ENCODE measurements at places on chromosomes 16 and 17.

GRCh38 chr16:11254913-11255736 is 879 bp downstream of the SOCS1 start:
- no peak for DNase-seq

DNA sequence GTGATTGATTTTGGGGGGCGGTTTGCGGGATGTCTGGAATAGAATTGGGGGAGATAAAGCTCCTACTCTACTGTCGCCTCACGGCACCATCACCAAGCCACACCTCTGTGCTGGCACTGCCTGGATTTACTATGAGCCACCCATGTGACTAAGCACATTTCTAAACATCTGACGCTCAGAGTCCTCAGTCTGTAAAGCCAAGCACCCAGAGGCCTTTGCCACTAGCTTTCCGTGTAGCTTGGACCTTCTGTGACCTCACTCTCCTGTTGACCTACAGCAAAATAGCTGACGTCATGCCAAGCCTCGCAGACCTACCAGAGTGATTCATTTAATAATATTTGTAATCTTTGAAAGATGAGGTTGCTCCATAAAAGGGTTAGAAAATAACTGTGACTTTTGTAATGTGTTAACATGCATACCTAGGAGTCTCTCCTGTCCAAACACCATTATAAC is 38.5 kb upstream of the MYOCD start:
- DNase-seq = no peak

- no peak for DNase-seq
These were observed 37.5 kb downstream of the MPRIP start for GRCh38 chr17:17079761-17080160.

GRCh38 chr16:54326266-54326662 is 39.7 kb upstream of the IRX3 start:
- DNase-seq = no peak

DNA sequence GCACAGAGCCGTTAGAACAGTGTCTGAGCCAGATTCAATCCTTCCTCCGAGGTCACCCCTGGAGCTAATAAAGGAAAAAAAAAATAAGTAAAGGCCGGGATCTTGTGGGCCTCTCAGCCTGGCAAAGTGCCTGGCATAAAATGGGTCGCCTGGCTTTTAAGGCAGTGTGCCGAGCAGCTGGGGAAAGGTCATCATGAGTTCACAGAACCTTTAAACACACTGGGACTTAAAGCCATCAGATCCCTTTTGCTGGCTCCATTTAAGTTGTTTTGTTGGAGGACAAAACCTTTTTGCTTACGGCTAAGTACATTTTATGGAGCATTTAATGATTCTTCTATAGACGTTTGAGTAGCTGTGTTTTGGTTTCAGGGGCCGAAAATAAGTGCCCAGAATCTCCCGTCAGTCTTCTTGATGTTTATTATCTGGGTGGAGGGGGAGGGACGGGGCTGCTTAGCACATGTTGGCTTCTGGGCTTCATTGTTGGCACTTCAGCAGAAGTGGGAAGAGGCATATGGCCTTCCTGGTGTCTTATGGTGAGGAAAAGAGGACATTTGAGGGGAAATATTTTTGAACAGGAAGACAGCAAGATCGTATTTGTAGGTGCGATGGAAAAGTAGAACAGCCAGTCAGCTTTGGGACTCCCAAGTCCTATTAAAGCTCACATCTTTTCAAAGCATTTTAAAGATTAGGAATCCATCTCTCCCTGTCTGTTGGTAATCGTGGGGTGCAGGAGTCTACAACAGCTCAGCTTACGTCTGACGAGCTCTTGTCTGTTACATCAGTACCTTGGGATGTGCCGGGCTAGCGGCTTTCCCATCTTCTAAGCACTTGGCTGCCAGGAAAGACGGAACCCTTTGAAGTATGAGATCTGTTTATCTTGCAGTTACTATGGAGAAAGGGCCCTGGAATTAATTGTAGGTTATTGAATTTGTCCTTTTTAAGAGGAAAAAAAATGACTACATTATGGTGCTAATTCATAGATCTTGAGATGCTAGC is 31.1 kb downstream of the RBFOX1 start:
- DNase-seq = no peak

- DNase-seq = no peak
These were observed 45.6 kb downstream of the CYB5B start for GRCh38 chr16:69469807-69470561.

DNA sequence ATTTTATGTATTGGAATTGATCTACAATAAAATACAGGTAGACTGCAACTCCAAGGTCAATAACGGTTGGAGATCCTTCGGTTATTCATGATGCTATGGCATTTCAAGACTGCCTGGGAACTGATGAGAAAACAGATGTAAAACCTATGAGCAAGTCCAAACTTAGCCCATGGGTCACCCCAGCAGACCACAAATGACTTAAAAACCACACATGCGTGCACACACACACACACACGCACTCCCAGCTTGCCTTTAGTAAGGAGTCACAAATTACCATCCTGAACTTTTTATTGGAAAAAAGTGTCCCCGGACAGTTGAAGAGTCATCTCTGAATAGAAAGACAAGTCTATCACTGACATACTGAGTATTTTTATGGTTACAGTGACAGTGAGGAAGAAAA is 26.7 kb downstream of the TRIM25 start:
- DNase-seq = no peak

DNA sequence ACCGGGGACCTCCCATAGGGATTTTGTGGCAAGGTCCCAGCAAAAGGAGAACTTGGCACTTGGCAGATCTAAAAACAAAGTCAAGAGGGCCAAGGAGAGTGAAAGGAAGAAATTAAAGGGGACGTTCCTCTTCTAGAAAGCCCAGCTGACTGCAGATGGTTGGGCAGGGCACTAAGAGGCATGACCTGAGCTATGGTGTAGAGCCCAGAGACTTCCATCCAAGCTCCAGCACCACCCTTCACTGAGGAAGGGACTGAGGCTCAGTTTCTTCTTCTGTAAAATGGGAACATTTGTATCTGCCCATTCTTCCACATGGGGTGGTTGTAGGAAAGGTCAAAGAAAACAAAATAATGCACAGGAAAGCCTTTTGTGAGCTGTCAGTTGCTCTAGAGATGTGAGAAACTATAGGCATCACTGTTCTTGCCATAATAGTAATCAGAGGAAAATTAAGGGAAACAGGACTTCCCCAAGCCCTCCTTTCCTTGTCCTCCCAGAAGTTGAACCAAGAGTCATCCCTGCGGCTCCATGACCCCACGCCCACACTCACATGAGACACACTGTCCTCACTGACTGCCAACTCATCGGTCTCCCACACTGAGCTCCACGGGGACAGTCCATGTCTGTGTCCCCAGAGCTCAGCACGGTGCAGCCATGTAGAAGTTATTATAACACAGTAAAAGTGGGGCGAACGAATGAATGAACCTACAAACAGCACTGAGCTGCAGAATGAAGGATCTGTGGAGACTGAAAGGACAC is 10.4 kb downstream of the CD300LF start:
- DNase-seq = no peak

GRCh38 chr17:16926061-16926511 is 45.8 kb downstream of the TNFRSF13B start:
- no peak for DNase-seq

- DNase-seq = no peak
These were observed 158.8 kb downstream of the CHD9 start for GRCh38 chr16:53213542-53213941.

GRCh38 chr16:87608400-87608985 is 6.2 kb downstream of the JPH3 start:
- peak; percentile 67 for DNase-seq

- DNase-seq = no peak
These were observed 418.5 kb upstream of the EEF2KMT start for GRCh38 chr16:5516115-5516514.

- no peak for DNase-seq
These were observed 8.9 kb upstream of the SNAI3 start for GRCh38 chr16:88695218-88695617.

- no peak for DNase-seq
These were observed 25.0 kb upstream of the BCAS3 start for GRCh38 chr17:60652454-60653247.

DNA sequence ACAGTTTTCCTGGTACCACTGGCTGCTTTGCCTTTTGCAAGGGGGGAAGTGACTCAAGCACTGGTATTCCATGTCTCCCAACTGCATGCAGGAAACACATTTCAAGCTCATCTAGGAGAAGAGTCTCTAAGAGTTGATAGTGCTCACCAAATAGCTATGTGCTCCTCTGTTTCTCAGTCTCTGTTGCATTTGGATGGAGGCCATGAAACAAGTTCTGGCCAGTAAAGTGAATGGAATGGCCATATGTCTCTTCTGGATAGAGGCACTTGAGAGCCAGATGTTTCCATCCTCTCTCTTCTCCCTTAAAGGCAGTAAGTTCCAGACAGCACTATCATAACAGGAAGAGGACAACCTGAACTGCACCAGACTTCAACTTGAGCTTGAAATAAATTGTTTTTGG is 60.6 kb downstream of the C16orf82 start:
- no peak for DNase-seq

DNA sequence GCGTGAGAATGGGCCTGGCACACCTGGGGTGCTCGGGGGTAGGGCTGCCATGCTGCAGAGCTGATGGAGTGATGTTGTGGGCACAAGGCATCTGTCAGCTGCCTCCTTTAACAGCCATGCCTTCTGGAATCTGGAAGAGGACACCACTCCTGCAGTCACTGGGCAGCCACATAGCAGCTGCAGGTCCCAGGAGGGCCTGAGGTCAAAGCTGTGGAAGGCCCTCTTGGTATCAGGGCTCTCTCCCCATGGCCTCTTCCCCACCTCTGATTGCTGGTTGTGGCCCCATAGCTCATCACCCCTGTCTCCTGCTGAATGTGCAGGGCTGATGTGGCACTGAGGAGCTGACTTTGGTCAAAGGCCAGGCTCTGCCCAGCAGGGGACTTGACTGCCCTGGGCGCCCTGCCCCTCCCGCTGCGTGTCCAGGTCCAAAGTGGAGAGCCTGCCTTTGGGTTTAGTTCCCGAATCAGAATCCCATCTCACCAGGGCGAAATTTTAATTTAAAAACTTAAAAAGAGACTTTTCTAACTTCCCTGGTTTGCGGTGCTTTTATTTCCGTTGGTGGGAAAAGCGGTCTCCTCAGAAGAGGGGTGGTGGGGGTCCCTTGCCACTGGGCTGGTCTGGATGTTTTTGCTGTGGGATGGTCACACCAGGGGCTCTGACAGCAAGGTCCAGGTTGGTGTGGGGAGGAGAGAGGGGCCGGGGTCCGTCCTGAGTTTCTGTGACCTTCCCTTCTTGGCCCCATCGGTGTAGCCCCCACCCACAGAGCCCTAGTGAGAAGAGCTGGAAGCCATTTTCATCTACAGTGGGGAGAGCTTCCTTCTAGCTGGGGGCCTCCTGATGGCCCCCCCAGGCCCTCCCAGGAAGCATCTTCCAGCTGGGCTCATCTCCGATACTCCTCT is 5.9 kb downstream of the UBALD2 start:
- DNase-seq = no peak

GRCh38 chr17:62093188-62094155 is 28.4 kb upstream of the MED13 start:
- DNase-seq = no peak

DNA sequence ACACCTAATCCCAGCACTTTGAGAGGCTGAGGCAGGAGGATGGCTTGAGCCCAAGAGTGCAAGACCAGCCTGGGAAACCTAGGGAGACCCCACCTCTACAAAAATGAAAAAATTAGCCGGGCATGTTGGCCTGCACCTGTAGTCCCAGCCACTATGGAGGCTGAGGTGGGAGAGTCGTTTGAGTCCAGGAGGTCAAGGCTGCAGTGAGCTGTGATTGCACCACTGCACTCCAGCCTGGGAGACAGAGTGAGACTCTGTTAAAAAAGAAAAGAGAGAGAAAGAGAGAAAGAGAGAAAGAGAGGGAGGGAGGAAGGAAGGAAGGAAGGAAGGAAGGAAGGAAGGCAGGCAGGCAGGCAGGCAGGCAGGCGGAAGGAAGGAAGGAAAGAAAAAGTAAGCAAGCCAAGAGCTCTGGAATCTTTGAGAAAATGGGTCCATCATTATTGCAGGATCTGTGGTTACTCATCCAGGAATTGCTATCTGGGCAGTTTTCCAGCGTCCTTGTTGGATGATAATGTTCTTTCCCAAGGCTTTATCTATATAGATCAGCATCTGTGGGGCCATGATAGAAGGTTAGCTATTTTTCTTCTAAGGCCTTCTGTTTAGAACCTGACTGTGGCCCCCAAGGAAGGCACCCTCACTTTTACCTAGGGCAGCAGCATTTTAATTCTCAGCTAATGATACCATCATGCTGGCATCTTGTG is 533.2 kb upstream of the CDH5 start:
- DNase-seq = no peak

- DNase-seq = no peak
These were observed 9.3 kb upstream of the RNF135 start for GRCh38 chr17:30961209-30962188.

GRCh38 chr17:5031365-5032082 is 3.7 kb downstream of the SLC52A1 start:
- DNase-seq = peak; percentile 84

DNA sequence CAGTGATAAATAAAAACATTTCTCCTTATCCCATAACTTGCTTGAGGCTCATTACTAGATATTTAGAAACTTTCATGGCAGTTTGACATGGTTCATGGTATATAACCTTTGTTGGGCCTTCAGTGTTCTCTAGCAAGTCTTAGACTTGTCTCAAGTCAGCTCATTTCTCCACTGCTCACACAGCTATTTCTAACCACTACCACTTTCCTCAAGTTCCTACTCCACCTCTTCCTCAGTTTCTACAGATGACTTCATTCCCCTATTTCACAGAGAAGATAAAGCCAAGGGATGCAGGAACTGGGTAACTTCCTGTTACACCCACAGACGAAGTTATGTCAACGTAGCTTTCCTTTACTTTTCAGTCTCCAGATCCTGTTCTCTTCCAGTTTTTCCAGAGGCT is 23.2 kb downstream of the NLK start:
- DNase-seq = no peak

- DNase-seq = no peak
These were observed 222.5 kb upstream of the GSE1 start for GRCh38 chr16:85390511-85391174.

DNA sequence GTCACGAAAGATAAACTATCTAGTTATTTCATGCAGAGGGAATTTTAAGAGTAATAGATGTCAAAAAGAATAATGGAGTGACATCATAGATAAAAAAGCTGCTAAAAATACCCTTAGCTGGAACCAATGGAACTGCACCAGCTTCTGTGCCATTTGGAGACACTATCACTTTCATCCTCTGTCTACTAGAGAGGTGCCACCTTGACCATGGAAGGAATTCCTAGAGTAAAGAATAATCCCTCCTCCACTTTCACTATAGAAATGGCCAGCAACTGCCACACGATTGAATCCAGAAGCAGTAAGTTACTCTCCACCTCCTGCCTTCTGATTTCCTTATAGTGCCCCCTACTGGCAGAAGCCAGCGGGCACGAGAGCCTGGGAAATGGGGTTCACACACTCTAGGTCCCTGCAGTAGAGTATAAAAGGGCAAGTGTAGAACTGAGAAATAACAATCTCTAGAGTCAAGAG is 2.8 kb upstream of the ALDH3A2 start:
- DNase-seq = no peak

DNA sequence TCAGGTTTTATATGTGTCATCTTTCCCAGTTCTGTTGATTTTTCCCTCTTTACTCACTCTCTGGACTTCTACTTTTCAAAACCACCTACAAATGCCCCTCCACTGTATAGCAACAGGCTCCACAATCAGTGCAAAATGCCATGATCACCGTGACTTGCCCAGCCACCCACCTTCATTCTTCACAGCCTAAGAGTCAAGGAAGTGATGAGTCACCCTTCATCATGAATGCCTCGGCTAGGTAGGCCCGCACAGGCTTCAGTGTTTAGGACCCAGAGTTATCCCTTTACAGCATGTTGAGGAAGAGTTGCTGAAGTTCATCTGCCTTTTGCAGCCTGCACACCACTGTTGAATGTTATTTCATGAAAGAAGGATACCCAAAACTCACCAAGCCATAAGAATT is 158.6 kb downstream of the PMP22 start:
- DNase-seq = no peak

Measured in left renal pelvis (tissue), 4 donors.